ENCODE measurements at places on chromosomes 1 and 21.

- no peak for DNase-seq
These were observed 1.8 kb upstream of the CTPS1 start for GRCh38 chr1:40977716-40978115.

DNA sequence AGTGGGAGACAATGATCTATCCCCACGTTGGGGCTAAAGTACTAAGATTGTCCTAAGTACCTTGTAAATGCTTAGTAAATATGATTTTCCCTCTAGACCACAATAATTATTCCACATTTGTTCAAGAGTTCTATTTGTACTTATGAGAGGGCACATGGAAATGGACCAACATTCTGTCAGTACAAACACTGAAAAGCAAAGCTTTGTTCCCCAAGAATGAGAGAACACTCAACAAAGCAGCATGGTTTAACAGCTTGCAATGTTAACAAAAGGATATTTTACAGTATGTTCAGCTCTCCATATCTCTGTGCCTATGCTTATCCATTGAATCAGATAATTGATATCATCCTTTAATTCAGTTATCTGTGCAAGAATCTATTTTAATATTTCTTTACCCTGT, 35.4 kb downstream of the RBM11 start:
- no peak for DNase-seq

GRCh38 chr21:14762734-14763694, 216.9 kb upstream of the SAMSN1 start:
- no peak for DNase-seq

- DNase-seq: no peak
These were observed 7.4 kb downstream of the DSCAM start for GRCh38 chr21:40839521-40839920.

DNA sequence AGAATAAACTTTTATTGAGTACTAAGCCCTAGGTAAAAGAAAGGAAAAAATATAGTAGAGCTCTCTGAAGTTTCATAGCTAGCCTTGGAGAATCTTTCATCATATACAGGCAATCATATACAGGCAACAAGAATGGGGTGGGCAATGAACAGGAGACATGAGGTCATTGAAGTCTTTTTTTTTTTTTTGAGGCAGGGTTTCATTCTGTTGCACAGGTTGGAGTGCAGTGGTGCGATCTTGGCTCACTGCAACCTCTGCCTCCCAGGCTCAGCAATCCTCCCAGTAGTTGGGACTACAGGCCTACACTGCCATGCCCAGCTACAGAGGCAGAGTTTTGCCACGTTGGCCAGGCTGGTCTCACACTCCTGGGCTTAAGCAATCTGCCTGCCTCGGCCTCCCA, 22.1 kb downstream of the RUSC1 start:
- DNase-seq: no peak

GRCh38 chr21:42058631-42059111, 12.4 kb upstream of the UMODL1 start:
- no peak for DNase-seq

DNA sequence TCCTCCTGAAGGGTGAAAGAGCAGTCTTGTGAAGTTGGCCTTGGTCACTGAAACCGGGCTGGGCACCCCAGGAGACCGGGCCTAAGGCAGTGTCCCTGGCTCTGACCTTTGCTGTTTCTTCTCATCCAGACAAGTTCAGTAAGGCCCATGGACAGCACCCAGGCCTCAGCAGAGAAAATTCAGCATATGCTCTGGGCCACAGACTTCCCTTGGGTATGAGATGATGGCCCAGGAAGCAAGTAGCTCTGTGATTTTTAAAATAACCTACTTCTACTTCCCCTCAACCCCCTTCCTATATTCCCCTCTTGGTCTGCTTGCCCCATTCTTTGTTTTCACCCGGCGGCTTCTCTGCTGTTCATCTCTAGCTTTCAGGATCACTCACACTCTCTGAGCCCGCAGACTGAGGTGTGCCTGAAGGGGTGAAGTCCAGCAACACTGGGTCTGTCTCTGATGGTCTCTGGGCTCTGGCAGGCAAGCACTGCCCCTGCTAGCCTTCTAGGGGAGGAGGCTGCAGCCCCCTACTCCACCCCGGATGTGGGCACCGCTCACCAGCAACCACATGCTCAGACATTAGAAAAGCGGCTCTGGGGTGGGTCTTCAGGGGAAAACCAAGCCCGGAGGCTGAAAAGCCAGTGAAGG, 2.9 kb upstream of the GPR25 start:
- no peak for DNase-seq

DNA sequence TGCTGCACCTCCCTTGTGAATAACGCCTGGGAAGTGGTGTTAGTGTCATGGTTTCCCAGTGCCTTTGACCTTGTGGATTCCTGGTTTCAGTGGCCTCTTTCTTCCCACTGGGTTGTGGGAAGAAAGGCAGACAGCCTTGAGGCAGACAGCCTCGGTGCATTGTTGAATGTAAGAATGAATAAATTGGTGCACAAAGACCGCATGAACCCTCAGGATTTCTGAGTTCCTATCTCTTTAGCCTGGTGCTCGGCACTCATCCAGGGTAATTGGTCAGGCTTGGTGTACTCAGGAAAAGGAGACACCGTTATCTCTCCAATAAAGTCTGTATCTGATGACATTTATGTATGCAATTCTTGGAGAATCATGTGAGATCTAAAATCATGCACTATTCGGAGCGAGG, 5.1 kb downstream of the ZNF362 start:
- DNase-seq: no peak

- no peak for DNase-seq
These were observed 23.4 kb upstream of the FCGR2A start for GRCh38 chr1:161481624-161482392.

DNA sequence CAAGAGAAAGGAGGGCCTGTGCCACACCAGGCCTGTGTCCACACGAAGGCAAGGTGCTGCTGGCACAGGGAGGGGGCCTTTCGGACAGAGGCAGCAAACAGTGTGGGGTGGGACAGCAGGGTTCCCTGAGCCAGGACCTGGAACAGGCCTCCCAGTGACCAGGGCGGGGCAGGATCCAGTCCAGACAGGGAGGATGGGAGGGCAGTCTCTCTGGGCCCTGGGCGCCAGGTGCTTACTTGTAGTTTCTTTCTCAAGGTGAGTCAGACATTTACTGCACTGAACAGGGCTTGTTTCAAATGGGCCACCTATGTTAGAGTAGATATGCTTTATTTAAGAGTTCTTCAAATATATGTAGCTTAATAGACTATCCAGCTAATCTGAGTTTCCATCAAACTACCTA, 52.8 kb upstream of the STUM start:
- no peak for DNase-seq

- no peak for DNase-seq
These were observed 21.8 kb upstream of the COL18A1 start for GRCh38 chr21:45383111-45383614.

- no peak for DNase-seq
These were observed 183.0 kb downstream of the HIVEP3 start for GRCh38 chr1:41735631-41736260.

- DNase-seq: no peak
These were observed 30.0 kb downstream of the C2CD2 start for GRCh38 chr21:41923631-41924367.

- no peak for DNase-seq
These were observed 334.9 kb downstream of the BARHL2 start for GRCh38 chr1:90382161-90382560.

GRCh38 chr21:19683492-19683891, 1279.9 kb upstream of the TMPRSS15 start:
- no peak for DNase-seq

DNA sequence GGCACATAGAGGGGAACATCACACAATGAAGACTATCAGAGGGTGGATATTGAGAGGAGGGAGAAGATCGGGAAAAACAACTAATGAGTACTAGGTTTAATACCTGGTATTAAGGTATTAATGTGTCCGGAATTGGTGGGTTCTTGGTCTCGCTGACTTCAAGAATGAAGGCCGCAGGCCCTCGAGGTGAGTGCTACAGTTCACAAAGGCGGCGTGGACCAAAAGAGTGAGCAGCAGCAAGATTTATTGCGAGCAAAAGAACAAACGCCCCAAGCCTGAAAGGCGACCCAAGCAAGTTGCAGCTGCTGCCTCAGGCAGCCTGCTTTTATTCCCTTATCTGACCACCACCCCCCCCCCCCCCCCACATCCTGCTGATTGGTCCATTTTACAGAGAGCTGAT, 2022.8 kb downstream of the NCAM2 start:
- no peak for DNase-seq

GRCh38 chr1:156150333-156151011, 2.9 kb upstream of the SEMA4A start:
- no peak for DNase-seq

DNA sequence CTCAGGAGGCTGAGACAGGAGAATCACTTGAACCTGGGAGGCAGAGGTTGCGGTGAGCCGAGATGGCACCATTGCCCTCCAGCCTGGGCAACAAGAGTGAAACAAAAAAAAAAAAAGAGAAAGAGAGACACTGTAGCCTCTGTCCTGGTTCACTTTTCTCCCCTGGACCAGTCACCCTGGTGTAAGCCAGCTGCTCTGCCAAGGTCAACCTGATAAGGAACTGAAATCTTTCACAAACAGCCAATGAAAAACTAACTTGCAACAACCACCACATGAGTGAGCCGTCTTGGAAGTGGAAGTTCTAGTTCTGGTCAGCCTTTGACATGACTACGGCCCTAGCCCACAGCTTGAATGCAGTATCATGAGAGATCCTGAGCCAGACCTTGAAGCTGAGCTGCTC, 36.8 kb upstream of the CXADR start:
- no peak for DNase-seq

GRCh38 chr1:25797939-25798338, 2.1 kb upstream of the SELENON start:
- no peak for DNase-seq

- no peak for DNase-seq
These were observed 107.6 kb downstream of the FASLG start for GRCh38 chr1:172766462-172766861.

DNA sequence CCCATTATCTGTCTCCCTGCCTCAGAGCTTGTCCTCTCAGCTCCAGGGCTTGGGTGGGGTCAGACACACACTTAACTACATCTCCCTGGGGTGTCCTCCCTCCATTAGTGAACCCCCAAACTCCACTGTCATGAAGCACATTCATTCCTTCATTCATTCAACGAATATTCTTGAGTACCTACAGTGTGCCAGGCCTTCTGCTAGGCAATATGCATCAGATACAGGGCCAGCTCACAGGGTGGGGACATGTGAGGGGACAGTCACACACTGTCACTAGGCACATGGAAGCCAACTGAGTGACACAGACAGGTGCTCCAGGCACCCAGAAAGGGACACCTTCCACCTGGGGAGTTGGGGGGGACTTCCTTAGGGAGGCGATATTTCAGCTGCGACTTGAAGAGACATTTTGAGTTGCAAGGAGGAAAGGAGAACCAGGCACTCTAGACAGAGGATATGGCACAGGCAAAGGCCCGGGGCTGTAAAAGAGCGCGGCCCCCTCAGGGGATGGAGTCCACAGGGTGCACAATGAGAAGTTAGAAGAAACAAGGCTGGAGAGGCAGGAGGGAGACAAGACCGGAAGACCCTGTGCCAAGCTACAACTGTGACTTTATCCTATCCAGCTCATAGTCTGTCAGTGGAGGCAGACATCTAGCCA, 8.7 kb upstream of the S100A8 start:
- no peak for DNase-seq

- no peak for DNase-seq
These were observed 133.9 kb upstream of the NFIA start for GRCh38 chr1:60948486-60948885.

- DNase-seq: no peak
These were observed 56.9 kb downstream of the LRRC8D start for GRCh38 chr1:89877756-89878155.

- no peak for DNase-seq
These were observed 11.1 kb upstream of the SLC30A1 start for GRCh38 chr1:211589782-211590721.

GRCh38 chr1:243313635-243314536, 58.0 kb downstream of the SDCCAG8 start:
- DNase-seq: no peak

- DNase-seq: no peak
These were observed 27.5 kb upstream of the SLC30A1 start for GRCh38 chr1:211606332-211606913.

DNA sequence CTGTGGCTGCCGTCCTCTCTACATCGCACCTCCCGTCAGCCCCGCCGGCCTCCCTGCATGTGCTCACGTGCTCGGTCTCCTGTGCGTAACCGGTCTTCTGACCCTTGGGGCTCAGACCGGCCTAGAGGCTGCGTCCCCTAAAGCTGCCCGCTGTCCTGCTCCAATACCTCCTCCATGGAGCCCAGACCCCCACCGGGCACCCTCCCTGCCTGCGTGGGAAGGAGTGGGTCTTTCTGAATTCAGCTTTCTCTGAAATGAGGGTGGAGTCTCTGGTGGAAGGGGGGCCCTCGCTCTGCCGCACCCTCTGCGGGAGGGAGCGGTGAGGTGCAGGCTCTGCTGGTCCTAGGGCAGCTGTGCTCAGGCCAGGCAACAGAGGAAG, 18.7 kb upstream of the POFUT2 start:
- no peak for DNase-seq

GRCh38 chr21:31873275-31873695, 465 bp downstream of the HUNK start:
- no peak for DNase-seq

- DNase-seq: no peak
These were observed 9.9 kb upstream of the NPHP4 start for GRCh38 chr1:6001992-6002576.

GRCh38 chr1:36836916-36837315, 197.4 kb downstream of the GRIK3 start:
- no peak for DNase-seq

GRCh38 chr21:34970167-34970500, 79.0 kb downstream of the RUNX1 start:
- no peak for DNase-seq

GRCh38 chr1:206106328-206107167, 10.6 kb downstream of the AVPR1B start:
- DNase-seq: peak; percentile 54

DNA sequence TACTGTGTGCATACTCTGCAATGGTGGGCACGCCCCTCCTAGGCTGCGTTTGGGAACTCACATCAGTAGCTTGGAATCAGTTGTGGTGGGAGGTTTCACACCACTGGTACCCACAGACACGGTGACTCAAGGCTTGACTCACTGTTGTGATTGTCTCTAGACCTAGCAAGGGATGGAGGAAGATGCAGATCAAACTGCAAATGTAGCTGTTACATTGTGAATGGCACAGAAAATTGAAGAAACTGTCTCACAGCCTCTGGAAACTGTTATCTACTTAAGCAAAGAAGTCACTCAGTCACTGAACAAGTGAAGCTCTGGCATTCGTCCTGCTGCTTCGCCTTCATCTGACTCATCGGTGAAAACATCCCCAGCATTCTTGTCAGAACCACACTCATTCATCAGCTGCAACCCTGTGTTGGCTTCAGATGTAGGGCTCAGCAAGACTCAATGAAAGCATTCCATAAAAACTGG, 59.5 kb downstream of the POFUT2 start:
- peak; percentile 57 for DNase-seq

GRCh38 chr1:244406337-244406736, 45.4 kb downstream of the ADSS2 start:
- no peak for DNase-seq

DNA sequence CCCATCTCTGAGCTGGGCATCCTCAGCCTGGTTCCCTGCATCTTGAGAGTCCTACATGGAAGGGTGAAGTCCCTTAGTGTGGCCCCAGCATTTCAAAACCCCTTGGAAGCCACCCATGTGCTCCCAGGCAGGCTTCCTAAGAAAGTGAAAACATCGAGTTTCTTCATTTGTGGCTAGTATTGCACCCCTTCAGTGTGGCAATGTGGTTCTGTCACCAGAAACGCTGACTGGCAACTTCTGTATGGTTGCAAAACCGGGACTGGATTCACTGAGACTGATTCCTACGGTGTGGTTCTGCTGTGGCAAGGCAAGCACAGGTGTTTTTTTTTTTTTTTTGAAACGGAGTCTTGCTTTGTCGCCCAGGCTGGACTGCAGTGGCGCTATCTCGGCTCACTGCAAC, 9.0 kb upstream of the IFNGR2 start:
- no peak for DNase-seq
